Endodermal cell (in vitro differentiated cells): ENCODE measurements at places on chromosomes 5 and 9. TPM values are rescaled to one million over a fixed set of nuclear protein-coding genes. Genes with fewer than 3 reads are reported as not detected.

GRCh38 chr9:92294297-92294676 lies 790 bp upstream of the IARS1 start:
- DNase-seq: peak; percentile 54
- H3K4me1 ChIP-seq: peaks cover 14% of the 10 kb centered on the region
- H3K4me3 ChIP-seq: peak overlapping the region; percentile 91
- peak overlapping the region; percentile 34 for H3K27ac ChIP-seq
- H3K27me3 ChIP-seq: no peaks in the 10 kb centered on the region

DNA sequence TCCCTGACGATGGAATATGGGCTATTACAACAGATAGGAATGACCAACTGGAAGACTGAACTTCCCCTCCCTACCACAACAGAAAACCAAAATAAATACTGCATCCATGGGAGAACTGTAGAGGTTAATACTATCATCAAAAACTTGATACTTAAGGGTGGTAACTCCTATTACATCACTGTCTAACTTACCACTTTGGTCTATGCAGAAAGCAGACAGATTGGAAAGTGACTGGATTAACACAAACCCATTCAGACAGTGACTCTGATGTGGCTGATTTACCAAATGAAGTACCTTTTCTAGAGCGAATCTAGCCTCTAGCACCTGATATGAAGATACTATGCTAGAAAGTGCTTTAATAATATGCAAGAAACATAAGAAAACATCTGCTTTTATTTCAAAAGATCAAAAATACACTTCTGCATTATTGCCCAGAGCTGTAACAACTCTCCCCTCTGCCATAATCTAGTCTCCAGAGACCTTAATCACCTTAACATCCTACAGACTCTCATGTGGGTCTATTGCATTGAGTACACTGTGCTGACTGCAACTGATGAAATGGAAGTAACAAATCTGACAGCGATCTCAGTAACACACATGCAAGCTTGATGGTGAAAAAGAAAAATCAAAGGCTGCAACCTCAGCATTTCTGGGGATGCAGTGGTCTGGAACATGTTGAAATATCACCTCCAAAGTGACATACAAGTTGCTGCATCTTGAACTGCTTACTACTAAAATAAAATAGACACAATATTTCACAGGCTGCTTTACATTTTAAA lies 62.7 kb downstream of the EPB41L4A start:
- H3K4me3 ChIP-seq: no peak overlapping the region
- H3K27ac ChIP-seq: no peak overlapping the region
- no peak for DNase-seq
- no peaks in the 10 kb centered on the region for H3K36me3 ChIP-seq
- no peaks in the 10 kb centered on the region for H3K4me1 ChIP-seq

GRCh38 chr5:104412649-104413240 lies 850.2 kb upstream of the NUDT12 start:
- no peaks in the 10 kb centered on the region for H3K36me3 ChIP-seq
- peaks cover 5% of the 10 kb centered on the region for H3K4me1 ChIP-seq
- H3K4me3 ChIP-seq: no peak overlapping the region
- DNase-seq: peak; percentile 83
- no peaks in the 10 kb centered on the region for H3K27me3 ChIP-seq

The NME5 gene
- total RNA-seq: 3.9 and 4.7 TPM in 2 replicates

The C9orf50 gene
- not detected in 3 replicates for total RNA-seq
